ENCODE measurements at places on chromosomes 5 and 9.

- DNase-seq: no peak
Observed at GRCh38 chr5:139419226-139420192, 15.6 kb upstream of the SPATA24 start.

DNA sequence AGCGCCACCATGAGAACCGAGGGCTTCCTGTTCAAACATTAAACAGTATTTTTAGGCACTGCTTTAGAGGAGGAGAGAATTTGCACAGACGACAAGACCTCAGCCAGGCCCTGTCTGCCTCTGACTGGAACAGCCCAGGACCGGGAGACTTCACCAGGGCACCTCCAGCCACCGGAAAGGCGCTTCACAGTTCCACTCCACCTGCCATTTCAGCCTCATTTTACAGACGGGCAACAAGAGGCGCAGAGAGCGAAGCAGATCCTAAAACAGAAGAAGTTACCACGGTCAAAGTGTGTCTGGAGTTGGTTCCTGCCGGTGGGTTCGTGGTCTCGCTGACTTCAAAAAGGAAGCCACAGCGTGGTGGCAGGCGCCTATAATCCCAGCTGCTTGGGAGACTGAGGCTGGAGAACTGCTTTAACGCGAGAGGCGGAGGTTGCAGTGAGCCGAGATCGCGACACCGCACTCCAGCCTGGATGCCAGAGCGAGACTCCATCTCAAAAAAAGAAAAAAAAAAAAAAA lies 28.4 kb downstream of the COL23A1 start:
- no peak for DNase-seq

DNA sequence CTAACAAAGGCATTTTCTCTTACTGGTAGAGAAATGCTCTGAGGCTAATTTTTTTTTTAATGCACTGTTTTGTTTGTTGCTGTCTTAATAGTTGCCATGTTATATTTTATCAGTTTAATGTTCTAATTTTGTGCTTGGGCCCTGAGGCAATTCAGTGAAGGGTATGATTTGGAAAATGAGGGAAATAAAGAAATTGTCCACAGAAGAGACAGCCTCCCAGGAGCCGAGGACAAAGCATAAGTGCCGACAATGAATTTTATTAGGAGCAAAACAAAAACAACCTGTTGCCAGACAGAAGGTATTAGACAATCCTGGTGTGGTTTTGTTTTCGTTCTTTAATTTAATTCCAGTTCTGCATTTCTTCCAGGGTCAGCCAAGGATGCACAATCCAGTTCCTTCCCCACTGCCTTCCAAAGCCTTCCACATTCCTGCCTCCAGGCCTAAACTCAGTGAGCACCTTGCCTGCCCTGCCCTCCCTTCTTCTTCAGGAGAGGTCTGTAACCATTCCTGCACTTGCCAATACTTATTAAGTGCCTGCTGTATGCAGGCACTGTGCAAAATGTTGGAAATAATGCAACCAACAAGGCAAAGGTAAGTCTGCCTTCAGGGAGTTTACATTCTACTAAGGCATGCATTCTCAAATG lies 4.3 kb upstream of the TCOF1 start:
- DNase-seq: no peak

GRCh38 chr9:121750715-121751623 lies 99.5 kb downstream of the DAB2IP start:
- peak; percentile 79 for DNase-seq

DNA sequence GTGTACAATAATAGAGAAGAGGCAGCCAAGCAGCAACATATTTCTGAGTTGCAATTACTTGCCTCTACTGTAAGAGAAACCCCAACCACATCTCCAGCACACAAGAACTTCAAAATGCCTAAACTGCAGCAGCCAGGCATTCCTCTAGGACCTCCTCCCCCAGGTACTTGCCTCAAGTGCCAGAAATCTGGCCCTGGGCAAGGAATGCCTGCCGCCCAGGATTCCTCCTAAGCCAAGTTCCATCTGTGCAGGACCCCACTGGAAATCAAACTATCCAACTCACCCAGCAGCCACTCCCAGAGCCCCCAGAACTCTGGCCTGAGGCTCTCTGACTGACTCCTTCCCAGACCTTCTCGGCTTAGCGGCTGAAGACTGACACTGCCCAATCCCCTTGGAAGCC lies 336.8 kb upstream of the RGMB start:
- no peak for DNase-seq

DNA sequence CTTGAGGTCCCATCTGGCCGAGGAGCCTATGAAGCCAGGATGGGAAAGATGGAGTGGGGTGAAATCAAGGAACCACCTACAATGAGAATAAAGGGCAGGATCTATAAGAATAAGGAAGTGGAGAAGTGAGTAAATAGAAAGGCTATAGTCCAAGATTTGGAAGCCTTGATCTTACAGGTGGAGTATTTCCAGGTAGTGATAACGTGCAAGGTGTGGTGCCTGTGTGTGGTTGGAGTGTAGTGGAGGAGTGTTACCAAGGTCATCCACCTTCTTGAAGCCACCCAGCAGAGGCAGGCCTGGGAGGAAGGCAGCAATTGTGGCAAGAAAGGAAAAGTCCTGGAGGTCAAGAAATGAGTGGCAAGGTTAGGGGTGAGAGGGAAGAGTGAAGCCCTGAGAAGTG lies 72.9 kb downstream of the IQGAP2 start:
- no peak for DNase-seq

GRCh38 chr5:149141957-149142851 lies 911 bp downstream of the ABLIM3 start:
- DNase-seq: peak; percentile 24

GRCh38 chr5:125149527-125149926 lies 403.1 kb upstream of the ZNF608 start:
- DNase-seq: no peak

- DNase-seq: no peak
Observed at GRCh38 chr5:89374818-89375521, 492.0 kb upstream of the MEF2C start.

- no peak for DNase-seq
Observed at GRCh38 chr5:96903300-96903699, 27.0 kb downstream of the ERAP2 start.

DNA sequence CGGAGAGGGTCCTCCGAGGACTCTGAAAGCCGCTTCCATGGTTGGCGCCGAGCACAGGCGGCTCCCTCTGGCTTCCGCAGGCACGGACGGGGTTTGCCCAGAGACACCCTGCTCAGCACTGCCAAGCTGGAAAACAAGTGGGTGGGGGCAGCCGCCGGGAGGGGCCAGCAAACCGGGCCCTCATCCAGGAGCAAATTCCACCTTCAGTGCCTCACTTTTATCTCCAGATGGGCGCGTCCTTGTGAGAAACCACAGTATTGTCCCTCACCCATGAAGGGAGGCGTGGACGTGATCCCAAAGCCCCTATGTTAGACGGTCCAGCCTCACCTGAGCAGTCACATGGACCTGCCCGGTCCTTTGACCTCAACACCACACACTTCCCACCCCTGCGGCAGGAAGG lies 29.0 kb downstream of the MED10 start:
- no peak for DNase-seq

DNA sequence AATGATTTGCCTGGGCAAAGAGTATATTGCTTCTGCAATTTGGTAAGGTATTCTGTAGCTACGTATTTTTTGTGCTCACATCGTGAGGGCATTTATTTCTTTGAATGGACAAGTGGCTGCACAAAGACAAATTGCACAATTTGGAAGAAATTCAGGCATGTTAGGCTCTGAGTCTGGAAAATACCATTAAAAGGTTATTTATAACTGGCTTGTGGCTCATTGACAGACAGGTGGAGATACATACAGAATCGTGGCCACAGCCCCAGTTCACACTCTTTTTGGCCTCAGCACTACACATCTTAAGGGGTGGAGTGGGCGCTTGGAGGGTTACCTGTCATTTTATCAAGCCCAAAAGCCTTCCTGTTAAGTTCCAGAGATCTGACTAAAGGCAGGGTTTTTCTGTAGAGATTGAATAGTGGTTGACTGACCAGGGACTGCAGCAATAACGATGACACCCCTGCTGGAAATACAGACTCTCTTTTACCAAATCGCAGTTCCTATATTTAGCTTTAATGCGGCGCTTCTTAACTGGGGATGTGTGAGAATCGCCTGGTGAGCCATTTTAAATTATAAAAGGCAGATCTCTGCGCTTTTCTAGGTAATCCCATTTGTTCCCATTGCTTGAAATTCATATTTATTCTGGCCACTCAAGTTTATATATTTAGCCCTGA lies 14.7 kb downstream of the MAN2A1 start:
- DNase-seq: no peak

GRCh38 chr5:168728546-168729211 lies 149.5 kb upstream of the PANK3 start:
- DNase-seq: no peak

DNA sequence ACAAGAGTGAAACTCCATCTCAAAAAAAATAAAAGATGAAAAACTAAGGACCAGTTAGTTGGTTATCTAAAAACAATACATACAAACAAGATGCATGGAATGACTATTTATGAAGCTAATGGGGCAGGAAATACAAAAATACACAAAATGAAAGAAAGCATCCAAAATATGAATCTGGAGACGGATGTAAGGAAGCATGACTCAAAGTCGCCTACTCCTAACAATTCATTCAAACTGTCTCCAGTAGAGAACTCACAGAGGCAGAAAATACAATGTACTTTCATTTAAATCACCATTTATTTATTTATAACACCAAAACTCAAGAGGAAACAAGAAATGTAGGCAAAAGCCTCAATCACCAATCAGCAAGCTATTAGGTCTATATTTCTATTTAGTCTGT lies 68.4 kb downstream of the SCAI start:
- DNase-seq: no peak

GRCh38 chr9:88759364-88759763 lies 224.4 kb downstream of the NXNL2 start:
- no peak for DNase-seq

DNA sequence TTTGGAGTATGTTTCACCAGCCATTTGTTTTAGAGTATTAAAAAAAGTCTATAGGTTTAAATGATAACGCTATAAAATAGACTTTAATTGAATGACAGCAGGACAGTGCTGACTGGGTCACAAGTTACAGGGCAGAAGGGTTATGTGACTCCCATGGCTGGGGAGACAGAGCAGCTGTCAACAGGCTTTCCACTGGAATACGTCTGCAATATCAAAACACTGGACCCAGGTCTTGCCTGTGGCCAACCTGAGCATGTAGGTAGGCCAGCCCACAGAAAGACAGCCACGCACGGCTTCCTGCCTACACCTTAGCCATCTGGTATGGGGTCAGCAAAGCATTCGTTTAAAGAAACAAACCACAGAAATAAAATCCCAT lies 80.7 kb downstream of the OTULIN start:
- DNase-seq: no peak

GRCh38 chr5:167843881-167844572 lies 447.4 kb upstream of the WWC1 start:
- DNase-seq: no peak

DNA sequence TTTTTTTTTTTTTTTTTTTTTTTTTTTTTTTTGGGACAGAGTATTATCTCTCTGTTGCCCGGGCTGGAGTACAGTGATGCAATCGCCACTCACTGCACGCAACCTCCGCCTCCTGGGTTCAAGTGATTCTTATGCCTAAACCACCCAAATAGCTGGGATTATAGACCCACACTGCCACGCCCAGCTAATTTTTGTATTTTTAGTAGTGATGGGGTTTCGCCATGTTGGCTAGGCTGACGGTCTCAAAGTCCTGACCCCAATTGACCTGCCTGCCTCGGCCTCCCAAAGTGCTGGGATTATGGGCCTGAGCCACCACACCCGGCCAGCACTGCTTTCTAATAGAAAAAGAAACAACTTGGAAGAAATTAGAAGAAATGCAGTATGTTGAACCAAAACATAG lies 39.2 kb downstream of the TTC1 start:
- DNase-seq: no peak

GRCh38 chr5:90223756-90224155 lies 185.8 kb downstream of the CETN3 start:
- DNase-seq: no peak

DNA sequence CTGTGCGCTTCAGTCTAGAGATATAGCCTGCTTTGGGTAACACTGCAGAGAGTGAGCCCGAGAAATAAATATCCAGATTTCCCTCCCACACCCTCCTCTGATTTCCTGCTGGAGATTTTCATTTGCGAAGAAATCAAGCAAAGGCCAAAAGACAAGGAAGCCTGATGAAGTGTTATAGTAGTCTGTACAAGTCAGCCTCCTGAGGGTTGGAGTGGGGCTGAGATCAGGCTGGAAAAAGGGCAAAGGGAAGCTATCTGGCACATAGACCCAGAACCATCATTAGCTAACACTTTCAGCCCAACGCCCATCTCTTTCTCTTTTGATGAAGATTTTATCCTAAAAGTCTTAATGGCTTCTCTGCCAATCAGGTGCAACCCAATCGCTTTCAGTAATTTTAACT lies 154.6 kb upstream of the SLC44A1 start:
- DNase-seq: no peak

- no peak for DNase-seq
Observed at GRCh38 chr9:35029852-35030251, 40.3 kb downstream of the DNAJB5 start.

- DNase-seq: no peak
Observed at GRCh38 chr5:173321886-173322285, 6.3 kb downstream of the STC2 start.

- DNase-seq: no peak
Observed at GRCh38 chr5:160423099-160423498, 1.4 kb downstream of the PTTG1 start.

- DNase-seq: no peak
Observed at GRCh38 chr5:86617309-86617755, 409 bp upstream of the COX7C start.

DNA sequence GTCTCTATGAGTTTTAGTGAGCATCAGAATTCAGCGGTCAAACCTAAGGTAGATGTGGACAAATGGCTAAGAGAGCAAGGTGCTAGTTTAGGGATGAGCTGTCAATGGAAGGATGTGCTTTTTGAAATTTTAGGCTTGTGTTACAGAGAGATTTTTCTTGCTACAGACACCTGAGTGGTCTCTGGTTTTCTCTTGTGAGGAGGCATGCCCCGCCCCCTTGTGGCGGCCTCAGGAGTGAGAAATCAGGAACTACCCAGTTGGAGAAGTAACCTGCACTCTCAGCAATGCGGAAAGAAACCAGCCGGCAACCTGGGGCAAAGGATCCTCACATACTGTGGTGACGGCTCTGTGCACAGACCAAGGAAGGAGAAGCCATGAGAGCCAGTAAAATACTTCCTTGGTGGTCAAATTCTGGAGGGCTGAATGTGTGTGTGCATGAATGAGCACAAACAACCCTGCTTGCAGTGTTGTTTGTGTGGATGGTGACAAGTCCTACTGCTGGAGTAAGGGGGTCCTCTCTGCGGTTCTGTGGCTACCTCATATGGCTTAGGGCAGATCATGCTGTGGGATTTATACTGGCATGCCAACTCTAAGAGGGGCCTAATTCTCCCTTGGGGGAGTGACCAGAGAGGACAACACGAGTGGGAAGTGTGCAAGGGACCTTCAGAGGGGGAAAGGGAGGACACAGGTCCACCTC lies 16.7 kb upstream of the HSD17B4 start:
- peak; percentile 12 for DNase-seq

- no peak for DNase-seq
Observed at GRCh38 chr5:15783734-15784133, 283.8 kb downstream of the FBXL7 start.
